ENCODE measurements at places on chromosomes 2 and 18.

DNA sequence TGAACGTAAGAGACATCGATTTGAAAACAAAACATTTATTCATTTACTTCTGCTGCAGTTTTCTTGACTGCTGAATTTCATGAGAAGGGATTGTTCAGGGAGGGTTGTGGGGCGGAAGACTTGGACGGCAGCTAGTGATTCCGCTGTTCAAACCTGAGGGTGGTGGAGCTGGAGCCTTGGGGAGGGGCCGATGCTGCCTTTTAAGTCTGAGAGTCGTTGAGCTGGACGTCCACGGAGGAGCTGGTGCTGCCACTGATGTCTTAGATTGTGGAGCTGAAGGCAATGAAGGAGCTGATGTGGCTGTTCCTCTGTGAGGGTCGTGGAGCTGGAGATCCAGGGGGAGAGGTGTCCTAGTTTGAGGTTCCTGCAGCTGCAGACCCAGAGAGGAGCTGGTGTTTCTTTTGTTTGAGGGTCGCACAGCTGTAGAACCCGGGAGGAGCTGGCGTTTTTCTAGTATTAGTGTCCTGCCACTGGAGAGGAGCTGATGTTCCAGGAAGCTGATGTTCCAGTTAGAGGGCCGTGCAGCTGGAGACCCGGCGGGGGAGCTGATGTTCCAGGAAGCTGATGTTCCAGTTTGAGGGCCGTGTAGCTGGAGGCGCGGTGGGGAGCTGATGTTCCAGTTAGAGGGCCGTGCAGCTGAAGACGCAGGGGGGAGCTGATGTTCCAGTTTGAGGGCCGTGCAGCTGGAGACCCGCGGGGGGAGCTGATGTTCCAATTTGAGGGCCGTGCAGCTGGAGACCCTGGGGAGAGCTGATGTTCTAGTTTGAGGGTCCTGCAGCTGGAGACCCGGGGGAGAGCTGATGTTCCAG, 150.9 kb downstream of the RTP5 start:
- no peak for ATAC-seq

GRCh38 chr2:46362667-46363012, 65.4 kb downstream of the EPAS1 start:
- ATAC-seq: no peak

DNA sequence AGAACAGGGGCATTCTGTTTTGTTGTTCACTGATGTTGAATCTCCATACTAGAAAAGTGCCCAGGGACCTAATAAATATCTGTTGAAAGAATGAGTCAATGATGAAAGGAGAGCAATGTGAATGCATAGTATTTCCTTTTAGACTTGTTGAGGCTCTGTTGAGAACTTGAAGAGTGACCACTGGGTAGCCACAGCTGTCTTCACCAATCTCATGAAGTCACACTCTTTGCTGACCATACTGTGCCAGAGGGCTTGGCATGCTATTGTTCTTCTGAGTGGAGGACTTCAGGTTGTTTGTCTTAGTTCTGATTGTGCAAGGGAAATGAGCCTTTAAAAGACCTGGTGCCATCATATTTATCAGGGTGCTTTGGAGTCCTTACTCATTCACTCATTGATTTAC, 41.6 kb upstream of the NT5C1B start:
- no peak for ATAC-seq

DNA sequence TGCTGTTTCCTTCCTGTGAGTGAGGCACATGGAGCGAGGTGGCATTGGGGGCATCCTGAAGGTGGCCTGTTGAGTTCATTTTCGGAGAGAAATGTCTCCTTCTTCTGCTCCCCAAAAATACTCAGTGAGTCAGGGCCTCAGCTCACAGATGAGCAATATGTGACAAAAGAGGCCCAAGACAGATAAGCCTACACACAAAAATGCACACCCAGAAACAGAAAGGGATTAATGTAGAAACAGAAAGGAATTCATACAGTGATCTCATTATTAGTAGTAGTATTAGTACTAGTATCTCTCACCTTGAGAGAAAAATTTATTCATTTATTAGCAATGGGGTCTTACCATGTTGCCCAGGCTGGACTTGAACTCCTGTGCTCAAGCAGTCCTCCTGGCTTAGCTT, 5.1 kb downstream of the GPR75 start:
- ATAC-seq: no peak

DNA sequence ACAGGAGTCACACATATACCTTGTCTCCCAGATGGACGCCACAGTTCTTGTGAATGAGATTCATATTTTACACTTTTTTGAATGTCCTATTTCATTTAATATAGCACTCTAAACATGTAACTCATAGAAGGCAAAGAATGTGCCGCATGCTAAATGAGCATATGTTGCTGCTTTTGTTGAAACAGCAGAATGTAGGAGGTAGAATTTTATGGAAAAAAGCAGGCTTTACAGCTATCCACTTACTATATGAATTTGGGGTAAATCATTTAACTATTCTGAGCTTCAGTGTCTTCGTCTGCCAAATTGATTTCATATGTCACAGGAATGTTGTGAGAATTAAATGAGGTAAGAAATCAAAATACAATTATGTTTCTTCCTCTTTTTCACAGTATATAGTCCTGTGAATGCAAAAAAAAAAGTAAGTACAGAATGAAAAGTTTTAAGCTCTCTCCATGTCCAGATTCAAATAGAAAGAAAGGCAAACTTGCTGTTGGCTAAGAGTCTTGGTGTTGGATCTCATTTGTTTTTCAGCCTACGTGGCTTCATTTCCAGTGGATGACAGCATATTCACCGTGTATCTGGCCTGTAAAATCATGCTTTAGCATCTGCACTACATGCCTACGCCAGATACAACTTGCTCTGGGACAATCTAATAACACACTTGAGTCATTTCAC, 154.7 kb upstream of the CNTNAP5 start:
- no peak for ATAC-seq

- ATAC-seq: peak; percentile 56
These were observed 679 bp downstream of the PMAIP1 start for GRCh38 chr18:59900222-59901128.

GRCh38 chr2:109530712-109531111, 83.1 kb downstream of the SEPTIN10 start:
- peak; percentile 13 for ATAC-seq

Data from SK-N-SH treated with all-trans-retinoic acid at 6 μM for 48 hours (cell line).